ENCODE measurements at places on chromosomes 5 and 9.

GRCh38 chr9:32875748-32876147 lies 92.4 kb downstream of the TMEM215 start:
- DNase-seq, result no peak

DNA sequence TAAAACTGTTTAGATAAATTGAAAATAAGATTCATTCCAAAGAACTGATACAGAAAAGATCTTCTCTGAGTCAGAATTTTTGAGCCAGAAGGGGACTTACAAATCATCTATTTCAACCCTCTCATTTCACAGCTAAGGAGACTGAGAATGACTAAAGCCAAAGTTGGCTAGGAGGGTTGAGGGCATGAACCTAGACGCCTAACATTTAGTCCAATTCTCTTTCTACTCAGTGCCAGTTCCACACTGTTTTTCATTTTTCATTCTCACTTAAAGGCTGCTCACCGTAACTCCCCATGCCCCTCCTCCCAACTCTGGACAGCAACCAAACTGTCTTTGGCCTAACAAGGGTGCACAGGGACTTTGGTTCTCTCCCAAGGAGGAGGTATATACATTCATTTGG lies 364.0 kb downstream of the NDUFS4 start:
- no peak for DNase-seq

DNA sequence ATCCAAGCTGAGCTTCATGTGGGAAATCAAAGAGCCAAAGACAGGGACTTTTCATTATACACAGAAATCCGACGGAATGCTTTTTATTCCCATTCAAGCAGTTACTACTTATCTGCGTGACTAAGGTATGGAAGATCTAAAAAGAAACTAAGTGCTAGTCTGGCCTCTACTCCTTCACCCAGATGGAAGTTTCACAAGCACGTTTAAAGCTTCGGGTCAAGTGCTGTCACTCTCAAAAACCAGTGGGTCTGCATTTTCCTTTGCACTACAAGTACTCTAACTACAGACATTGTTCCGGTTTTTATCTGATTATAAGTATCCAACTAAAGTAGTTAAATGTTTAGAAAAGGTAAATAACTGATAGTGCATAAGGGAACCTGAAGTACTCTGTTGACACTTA lies 13.7 kb upstream of the MTAP start:
- DNase-seq, result no peak

DNA sequence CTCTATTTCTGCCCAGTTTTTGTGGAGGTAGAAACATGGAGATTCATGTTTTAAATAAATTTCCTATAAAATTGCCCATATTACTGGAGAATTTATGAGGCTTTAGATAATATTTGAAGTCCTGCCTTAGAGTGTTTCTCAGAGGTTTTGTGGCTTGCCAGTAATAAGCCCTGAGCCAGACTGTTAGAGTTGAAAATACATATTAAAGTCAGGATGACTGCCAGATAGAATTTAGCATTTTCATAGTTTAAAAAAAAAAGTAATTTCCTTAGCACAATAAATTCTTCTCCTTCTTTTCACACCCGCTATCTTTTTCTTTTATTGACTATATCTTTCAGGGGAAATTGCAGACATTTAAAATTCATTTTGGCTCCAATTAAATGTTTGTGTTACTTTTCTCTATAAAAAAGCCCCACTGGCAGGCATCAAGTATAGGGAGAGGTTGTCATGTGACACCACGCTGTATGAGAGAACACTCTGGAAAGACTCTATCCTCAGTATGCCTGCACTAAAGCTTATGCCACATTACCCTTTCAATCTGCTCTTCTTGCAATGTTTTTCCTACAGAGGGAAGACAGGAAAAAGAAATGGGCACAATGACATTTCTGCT lies 135.2 kb downstream of the MPDZ start:
- DNase-seq, result no peak

GRCh38 chr5:168024306-168024705 lies 267.1 kb upstream of the WWC1 start:
- no peak for DNase-seq

DNA sequence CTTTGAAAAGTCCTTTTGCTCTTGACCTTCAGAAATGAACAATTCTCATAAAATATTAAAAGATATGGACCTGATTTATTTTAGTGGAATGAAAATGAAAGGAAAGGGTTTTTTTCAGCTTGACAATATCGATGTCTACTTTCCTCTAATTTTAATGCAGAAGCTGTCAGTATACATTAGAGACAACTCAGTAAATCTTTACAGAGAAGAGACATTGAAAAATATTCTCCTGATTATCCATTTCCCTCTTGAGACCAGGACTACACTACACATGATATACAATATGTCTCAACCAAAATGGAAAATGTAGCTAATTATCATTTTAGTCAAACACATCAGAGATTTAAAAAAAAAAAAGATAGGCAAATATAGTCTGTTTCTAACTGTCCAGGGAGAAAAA lies 288.5 kb upstream of the NUDT12 start:
- DNase-seq, result no peak

- DNase-seq, result no peak
These were observed 34.4 kb upstream of the CDH12 start for GRCh38 chr5:22887566-22887965.

DNA sequence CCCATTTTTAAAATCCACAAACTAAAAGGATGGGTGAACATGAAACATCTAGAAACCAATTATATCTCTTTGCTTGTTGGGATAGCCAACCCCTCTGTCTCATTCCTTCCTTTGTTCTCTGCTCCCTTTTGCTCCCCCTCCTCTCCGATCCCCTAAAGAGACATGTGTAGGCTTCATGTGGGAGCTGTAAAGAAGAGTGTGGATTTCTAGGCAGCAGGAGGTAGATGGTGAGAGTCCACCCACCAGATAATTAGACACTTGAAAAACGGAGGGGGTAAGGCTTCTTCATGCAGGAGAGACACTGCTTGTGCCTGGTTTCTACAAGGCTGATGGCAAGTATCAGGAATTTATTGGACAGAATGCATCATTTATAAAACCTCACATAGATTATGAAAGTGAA lies 27.3 kb upstream of the CFAP157 start:
- no peak for DNase-seq

DNA sequence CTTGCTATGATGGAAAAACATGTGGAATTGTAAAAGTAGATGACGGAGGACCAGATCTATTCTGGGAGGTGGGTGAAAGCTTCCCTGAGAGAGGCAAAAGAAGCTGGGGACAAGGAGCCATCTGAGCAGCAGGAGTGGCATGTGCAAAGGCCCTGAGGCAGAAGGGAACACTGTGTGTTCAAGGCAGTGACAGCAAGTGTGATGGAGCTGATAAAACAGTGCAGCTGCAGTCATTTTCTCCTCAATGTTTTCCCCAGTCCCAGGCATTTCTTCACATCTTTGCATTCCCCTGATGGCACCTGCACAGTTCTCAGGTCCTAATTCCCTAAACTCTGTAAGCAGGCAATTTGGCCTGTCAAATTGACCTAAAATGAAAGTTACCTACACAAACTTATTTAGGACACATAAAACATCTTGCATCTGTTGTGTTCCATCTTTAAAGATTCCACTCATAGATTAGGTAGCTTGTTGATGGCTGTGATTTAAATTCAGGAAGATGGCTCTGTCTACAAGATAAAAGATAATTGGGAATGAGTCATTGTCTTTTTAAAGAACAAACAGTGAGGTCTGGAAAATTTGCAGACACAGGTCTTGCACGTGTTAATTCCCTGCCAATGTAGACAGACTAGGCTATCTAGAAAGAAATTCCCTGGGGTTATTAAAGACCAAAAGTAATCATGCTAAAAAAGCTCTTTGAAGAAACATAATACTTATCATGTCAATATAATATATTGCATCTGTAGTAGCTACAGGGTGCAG lies 289.6 kb upstream of the SGCD start:
- DNase-seq, result no peak

- DNase-seq, result no peak
These were observed 119.4 kb downstream of the WNK2 start for GRCh38 chr9:93303258-93303771.

DNA sequence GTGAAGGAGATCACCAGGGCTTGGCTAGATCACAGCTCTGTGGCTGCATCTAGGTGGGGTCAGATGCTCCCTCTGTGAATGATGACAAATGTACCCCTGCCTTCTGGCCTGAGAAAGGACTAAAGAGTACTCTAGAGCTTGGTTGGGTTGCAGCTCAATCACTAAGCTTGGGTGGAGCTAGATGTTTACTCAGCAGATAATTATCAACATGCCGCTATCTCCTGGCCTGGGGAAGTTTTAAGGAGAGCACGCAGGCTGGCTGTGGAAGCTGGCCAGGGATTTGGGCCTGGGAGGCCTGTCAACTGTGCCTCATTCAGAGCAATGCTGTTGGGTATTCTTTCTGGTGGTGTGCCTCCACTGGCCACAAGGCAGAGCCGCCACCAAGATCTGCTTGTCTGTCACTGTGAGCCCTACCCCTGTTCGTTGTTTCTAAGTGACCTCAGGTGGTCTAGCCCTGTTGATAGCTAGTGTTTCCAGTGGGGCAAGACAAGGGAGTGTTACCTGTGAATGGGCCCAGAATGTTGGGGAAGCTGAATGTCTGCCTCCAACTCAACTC lies 181.7 kb downstream of the ADGRV1 start:
- no peak for DNase-seq

DNA sequence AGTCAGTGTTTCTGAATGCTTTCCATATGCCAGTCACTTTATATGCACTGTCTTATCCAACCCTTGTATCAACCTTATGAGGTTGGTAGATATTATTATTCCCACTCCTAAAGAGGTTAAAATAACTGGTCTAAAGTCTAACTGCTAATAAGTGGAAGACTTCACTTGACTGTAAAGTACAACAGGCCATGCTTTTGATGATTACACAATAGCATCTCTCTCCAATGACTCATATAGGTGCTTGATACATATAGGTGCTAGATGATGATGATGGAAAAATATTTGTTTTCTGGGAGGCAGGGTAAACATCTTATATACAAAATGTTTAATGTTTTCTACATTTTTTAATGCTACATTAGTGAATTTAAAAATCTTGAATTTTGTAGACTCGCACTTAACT lies 75.9 kb upstream of the NR3C1 start:
- peak; percentile 81 for DNase-seq

- DNase-seq, result no peak
These were observed 586.3 kb downstream of the PTPRD start for GRCh38 chr9:10026443-10026984.

GRCh38 chr5:148653291-148653835 lies 964 bp downstream of the HTR4 start:
- DNase-seq, result no peak

DNA sequence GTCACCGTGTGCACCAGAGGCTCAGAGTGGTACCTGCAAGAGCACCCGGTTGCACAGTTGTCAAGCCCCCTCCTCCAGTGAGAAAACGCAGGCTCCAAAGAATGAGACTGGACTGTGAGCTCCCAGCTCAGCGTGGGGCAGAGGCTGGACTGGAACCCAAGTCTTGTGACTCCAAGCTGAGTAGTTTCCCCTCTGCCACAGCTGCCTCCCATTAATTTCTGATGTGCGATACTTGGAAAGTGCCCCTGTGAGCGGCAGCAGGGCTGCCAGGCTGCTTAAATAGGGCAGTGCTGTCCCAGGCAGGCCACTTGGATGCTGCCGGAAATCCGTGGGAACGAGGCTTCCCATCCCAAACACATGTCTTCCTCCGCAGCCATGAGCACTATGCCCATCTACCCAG lies 62.2 kb upstream of the ANGPTL2 start:
- DNase-seq, result no peak

- no peak for DNase-seq
These were observed 234.1 kb upstream of the ACTBL2 start for GRCh38 chr5:57716661-57717060.

- peak; percentile 99 for DNase-seq
These were observed at the start of gene OSMR for GRCh38 chr5:38845526-38846378. OSMR (plus strand) TSS chr5:38846012; CDS start chr5:38869045, 23,033 bp downstream.

GRCh38 chr5:27947088-27947487 lies 908.7 kb upstream of the CDH9 start:
- DNase-seq, result no peak

GRCh38 chr5:35194635-35195471 lies 35.4 kb downstream of the PRLR start:
- no peak for DNase-seq

DNA sequence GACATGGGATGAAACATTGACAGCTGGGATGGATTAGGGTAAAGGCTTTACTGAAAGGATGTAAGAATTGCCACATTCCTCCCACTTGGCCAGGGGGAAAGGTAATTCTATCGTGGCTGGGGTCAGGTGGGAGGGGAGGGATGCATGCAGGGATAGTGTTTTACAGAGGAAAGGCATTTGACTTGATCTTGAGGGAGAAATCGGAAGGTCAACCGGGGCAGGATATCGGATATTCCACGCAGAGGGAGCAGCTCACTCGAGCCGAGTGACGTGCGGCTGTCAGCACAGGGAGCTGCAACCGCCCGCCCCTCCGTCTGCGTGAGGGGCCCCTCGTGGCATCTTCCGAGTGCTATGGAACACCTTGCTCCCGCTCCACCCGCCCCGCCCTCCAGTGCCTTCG lies 63.4 kb upstream of the ADAMTS2 start:
- no peak for DNase-seq

DNA sequence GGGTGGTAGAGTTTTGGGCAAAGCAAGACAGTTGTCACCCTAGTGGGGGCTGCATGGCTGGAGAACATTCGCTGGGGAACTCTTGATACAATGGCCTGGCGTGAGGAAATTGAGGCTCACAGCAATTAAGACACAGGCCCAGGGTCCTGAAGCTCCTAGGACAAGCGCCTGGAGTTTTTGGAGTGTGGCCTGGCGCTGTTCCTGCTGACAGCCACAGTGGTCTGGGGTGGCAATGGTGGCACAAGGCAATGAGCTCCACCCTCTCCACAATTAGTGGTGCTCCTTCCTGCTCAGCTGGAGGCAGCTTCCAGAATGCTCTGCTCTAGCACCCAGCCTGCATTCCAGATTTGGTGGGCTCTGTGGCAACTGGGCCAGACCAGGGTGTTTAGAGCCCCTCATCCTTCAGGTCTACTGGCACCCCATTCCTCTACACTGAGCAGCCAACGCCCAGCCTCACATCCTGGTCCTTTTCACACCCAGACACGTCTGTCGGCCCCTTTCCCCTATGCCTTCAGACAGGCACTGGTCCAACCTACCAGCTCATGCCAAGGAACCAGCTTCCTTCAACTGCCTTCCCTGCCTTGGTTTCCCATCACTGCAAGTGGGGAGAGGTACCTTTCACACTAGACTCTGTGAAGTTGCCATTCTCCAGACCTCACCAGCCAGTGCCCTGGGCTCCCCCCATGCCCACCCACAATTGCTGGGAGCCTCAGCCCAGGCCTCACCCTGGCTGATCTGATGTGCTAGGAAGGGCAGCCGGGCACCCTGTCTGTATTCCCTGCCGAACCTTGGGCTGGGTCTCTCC lies 138.1 kb upstream of the COL5A1 start:
- no peak for DNase-seq

DNA sequence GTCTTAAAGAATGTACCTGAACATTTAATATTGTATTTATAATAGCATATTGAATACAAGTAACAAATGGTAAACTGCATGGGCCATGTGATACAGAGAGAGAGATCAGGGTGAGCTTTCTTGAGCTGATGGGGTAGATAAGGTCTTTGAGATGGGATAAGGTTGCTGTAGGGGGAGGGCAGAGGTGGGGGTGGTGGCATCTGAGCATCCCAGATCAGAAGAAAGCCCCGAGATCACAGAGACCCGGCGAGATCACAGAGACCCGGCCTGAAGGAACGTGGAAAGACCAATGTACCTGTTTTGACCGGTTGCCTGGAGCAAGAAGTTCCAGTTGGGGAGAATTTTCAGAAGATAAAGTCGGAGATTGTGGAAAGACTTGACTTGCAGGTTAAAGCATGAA lies 6.6 kb downstream of the SMARCA2 start:
- DNase-seq, result no peak
